Dermis microvascular lymphatic vessel endothelial cell (primary cell): ENCODE measurements at places on chromosomes 16 and 17.

DNA sequence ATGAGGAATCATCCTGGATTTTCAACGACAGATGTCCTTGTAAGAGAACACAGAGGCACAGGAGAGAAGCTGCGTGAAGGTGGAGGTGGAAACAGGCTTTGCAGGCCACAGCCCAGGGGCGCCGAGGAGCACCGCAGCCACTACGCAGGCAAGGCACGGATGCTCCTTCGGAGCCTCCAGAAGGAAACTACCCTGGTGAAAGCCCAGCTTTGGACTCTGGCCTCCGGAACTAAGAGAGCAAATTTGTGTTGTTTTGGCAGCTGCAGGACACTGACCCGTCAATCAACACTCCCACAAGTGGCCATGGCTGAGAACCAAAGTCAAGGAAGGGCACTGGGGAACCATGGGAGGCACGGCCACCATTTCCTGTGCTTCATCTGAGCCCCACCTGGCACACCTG is 3.4 kb downstream of the ARL16 start:
- no peak for DNase-seq

GRCh38 chr16:69784586-69784985 is 22.5 kb downstream of the WWP2 start:
- DNase-seq, result no peak

GRCh38 chr16:69112285-69113129 is 7.1 kb downstream of the HAS3 start:
- DNase-seq, result peak; percentile 70

GRCh38 chr17:27882162-27882840 is 10.9 kb downstream of the LYRM9 start:
- DNase-seq, result no peak

GRCh38 chr16:18945233-18945632 is 19.0 kb upstream of the SMG1 start:
- no peak for DNase-seq

DNA sequence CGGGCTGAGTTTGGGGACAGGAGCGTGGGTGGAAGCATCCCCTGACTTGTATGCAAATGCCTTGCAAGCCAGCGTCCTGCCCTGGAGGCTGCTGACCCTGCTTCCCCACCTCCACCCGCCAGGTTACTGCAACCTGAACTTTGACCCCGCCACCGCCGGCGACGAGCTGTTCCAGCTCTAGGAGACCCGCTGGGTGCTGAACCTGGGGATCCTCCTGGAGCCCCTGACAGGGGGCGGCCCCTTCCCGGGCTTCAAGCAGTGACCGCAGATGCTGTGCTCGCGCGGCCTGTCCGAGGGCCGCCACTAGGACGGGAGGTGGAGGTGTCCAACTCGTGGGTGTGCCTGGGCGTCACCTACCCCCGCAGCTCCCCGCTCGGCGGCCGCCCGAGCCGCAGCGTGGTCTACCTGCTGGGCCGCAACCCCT is 10.7 kb upstream of the SLC16A5 start:
- no peak for DNase-seq

- no peak for DNase-seq
Observed at GRCh38 chr17:29615048-29615385, 7.7 kb downstream of the CORO6 start.

- DNase-seq, result no peak
Observed at GRCh38 chr17:80222376-80223141, 2.3 kb downstream of the SLC26A11 start.

GRCh38 chr17:73588891-73589290 is 55.4 kb downstream of the SDK2 start:
- DNase-seq, result no peak

- DNase-seq, result no peak
Observed at GRCh38 chr16:84687715-84688114, 12.1 kb upstream of the USP10 start.

- DNase-seq, result no peak
Observed at GRCh38 chr16:2494616-2495015, 19.1 kb upstream of the ATP6V0C start.

GRCh38 chr16:87687126-87687910 is 78.5 kb downstream of the KLHDC4 start:
- no peak for DNase-seq

GRCh38 chr16:81520560-81521135 is 76.0 kb downstream of the CMIP start:
- no peak for DNase-seq

GRCh38 chr16:30548416-30549253 is 9.5 kb downstream of the ZNF764 start:
- no peak for DNase-seq

DNA sequence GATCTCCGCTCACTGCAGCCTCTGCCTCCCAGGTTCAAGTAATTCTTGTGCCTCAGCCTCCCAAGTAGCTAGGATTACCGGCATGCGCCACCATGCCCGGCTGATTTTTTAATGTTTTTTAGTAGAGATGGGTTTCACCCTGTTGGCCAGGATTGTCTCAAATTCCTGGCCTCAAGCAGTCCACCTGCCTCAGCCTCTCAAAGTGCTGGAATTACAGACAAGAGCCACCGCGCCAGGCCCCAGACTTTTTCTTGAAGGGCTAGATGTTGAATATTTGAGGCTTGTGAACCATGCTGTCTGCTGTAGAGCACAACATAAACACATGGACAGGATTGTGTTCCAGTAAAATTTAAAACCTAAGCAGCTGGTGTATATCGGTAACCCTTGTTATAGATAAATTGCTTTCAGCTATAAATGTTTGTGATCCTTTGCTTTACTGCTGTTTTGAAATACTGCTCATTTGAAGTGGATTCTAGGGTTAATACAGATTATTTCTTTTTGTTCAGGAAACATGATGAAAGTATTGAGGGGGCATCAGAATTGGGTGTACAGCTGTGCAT is 12.4 kb downstream of the WSB1 start:
- DNase-seq, result no peak

DNA sequence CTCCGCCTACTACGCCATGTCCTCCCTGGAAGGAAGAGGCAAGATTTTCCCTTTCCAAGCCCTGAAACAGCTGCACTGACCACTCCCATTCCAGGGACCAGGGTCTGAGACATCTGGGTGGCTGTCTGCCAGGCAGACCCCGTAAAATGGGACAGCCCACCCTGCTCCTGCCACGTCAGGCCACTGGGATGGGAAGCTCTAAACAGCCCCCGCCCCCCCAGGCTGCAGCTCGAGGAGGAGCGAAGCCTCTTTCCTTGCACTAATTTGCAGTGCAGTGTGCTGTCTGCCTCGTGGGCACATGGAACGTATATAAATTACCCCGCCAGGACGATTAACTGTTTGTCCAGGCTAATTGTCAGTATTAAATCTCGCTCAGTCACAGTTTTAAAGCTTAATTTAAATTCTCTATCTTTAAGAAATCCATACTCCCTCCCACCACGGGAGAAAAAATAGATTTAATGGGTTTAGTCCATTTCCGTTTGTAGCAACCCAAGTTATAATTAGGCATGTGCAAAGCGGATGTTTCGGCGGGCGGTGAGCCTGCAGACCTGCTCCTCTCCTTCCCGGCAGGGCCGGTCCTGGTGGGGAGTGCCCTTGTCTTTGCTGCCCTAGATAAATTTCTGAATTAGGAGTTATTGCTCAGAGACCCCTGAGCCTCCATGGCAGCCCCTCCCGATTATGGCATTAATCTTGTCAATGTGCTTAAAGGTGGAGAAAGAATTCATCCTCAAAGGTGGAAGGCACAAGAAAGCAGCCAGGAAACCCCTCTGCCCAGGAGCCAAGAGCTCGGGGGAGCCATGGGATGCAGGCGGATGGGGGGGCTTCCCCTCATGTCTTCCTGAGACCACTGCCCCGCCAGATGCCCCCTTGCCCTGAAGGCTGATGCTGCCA is 268.0 kb upstream of the TNRC6C start:
- DNase-seq, result no peak

DNA sequence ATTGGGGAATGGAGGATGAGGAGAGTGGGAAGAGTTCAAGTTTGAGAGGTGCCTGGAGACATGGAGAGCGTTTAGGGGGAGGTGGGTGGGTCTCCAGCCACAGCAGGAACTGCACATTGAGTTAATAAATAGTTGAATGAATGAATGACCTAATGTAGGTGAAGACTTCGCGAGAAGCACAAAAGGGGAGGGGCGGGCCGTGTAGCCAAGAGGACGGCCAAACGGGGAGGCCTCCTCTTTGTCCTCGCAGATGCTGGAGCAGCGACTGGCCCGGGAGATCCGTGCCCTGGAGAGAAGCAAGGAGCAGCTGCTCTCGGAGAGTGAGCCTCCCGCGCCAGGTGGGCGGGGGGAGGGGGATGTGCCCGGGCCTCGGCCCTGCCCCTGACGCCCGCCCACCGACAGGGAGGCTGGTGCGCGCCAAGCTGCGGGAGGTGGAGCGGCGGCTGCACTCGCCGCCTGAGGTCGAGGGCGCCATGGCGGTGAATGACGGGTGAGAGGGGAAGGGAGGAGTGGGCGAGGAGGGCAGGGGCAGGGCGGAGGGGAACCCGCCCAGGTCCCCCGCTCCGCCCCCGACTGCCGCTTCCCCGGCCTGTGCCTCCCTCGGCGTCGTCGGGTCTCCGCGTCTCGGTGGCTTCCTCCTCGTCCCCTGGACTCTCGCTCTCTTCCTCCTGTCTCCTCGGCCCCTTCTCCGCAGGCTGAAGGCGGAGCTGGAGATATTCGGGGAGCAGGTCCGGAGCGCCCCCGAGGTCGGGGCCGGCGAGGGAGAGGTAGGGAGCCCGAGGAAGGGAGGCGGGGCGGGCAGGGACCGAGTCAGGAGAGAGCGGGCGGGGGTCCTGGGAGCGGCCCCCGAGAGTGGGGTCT is 12.9 kb downstream of the SYCE1L start:
- no peak for DNase-seq

GRCh38 chr17:5226940-5227878 is 7.5 kb downstream of the SCIMP start:
- DNase-seq, result no peak

DNA sequence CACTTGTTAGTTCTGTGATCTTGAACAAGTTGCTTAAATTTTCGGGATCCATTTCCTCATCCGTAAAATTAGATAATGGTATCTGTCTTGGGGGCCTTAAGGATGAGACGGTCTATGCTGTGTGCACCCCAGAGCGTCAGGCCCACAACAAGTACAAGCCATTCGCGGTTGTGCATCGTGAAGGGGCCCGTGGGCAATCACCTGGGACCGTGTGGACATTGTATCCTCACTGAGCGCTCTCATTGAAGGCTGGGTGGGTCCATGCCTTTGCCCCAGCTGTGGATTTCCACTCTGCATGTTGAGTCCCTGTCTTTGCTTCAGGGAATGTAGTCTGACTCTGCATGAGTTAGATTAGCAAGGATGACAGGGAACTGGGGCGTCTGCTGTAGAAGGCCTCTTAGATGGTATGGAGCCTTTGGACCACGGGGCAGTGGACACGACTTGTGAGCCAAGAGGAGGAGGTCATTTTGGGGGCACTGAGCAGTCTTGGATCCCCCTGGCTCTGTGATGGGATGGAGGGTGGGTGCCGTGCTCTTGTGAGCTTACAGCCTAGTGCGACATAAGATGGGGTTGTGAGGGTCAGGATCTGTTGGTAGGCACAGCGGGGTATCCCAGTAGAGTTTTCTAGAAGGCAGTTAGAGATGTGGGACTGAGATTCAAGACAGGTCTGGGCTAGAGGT is 89.5 kb downstream of the SNX29 start:
- no peak for DNase-seq

GRCh38 chr16:62625326-62625725 is 589.1 kb upstream of the CDH8 start:
- DNase-seq, result no peak

- DNase-seq, result peak; percentile 22
Observed at GRCh38 chr16:68539711-68540239, 684 bp downstream of the ZFP90 start.

GRCh38 chr17:50479522-50480141 is 972 bp downstream of the RSAD1 start:
- DNase-seq, result peak; percentile 44

- no peak for DNase-seq
Observed at GRCh38 chr16:74165566-74166080, 131.0 kb upstream of the PSMD7 start.

GRCh38 chr17:37206299-37206698 is 169.5 kb upstream of the C17orf78 start:
- no peak for DNase-seq

DNA sequence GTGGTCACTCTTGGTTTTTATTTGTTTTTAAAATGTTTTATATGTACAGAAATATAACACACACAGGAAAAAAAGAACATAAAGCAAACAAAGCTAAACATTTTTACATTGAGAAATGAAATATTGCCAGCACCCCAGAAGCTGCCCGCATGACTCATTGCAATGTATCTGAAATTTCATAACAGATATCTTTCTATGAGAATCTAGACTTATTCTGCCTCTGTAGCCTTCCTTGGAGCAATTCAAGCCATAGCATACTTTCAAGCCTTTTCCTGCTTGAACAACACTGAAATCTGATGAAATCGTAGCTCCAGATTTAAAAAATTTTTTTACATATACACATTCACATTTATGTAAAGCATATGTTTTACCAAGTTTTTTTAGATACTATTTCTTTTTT is 86.9 kb downstream of the RBBP6 start:
- no peak for DNase-seq

GRCh38 chr16:84774810-84775209 is 45.0 kb upstream of the CRISPLD2 start:
- peak; percentile 90 for DNase-seq

DNA sequence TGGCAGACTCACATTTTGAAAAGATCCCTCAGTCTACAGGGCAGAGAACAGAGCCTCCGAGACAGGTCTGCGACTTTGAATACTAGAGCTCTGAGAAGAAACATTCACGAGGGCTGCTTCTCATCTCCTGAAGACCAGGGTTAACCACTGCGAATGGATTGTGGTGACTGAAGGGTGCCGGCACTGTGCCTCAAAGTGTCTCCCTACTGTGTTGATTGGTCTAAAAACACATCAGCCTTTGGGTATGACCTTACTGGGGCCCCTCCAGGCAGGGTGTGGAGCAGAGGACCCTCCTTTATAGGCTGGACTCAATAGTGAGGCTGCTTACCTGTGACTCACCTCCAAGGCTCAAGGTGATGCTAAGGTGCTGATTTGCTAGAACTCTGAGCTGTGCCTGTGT is 2.6 kb upstream of the LGALS9 start:
- DNase-seq, result no peak

DNA sequence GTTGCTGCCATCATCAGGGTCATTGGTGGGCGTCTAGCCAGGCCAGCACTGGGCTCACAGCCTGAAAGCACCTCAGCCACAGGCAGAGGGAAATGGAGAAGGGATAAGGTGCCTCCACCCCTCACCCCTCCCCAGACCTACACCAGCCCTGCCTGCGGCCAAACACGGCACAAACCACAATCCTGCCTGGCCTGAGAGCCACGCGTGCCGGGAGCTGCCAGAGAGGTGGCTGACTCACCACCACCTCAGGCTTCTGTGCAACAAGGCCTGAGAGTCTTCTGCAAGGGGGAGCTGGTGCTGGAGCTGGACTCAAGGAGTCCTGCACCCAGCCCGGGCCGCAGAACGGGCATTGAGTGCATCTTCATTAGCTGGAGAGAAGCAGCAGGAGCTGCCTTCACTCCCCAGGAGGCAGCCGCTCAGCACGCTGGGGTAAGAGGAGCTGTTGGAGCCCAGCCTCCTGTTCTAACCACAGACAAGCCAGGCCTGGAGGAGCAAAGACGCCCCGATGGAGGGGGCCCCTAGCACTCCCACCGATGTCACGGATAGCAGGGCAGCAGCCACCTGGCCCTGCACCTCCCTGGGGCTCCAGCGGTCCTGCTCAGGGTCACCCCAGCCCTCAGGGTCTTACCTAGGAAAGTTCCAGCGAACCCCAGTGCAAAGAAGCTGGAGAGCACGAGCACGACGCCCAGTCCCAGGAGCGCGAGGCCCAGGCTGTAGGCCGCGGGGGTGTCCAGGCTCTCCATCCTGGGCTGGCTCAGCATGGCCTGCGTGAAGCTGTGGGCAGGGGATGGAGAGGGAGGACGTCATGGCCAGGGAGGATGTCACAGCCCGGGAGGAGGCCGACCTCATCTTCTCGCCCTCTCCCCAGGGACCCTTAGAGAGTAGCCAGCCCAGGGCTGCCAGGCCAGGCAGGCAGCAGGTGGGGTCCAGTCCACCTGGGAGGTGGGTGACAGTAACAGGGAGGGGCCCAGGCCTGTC is 16.0 kb upstream of the RASD1 start:
- DNase-seq, result no peak
